ENCODE measurements at places on chromosomes 13 and 19.

- DNase-seq: no peak
Observed at GRCh38 chr13:93805736-93806135, 579.1 kb downstream of the GPC6 start.

GRCh38 chr19:10364644-10365043 lies 15.7 kb downstream of the TYK2 start:
- DNase-seq: no peak

DNA sequence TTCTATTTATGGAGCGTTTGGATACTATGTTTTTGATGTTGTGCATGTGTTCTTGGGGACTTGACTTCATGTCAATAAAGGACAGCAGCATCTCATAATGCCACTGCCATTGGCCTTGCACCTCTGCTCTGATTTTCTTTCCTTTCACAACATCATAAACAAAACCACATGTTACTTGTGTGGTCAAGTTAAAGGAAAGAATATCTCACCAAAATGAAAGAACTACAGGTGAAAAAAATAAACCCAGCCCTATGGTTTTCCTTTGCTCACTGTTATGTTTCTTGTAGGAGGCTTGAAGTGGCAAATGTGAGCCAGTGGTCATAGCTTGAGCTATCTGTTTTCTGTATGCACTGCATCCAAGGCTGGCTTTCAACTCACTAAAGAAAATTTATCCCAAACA lies 240.4 kb downstream of the KCNRG start:
- no peak for DNase-seq

- DNase-seq: peak; percentile 51
Observed at GRCh38 chr13:41463838-41464602, 6.7 kb downstream of the RGCC start.

- DNase-seq: peak; percentile 77
Observed at GRCh38 chr19:41887711-41888382, 4.9 kb downstream of the ARHGEF1 start.

DNA sequence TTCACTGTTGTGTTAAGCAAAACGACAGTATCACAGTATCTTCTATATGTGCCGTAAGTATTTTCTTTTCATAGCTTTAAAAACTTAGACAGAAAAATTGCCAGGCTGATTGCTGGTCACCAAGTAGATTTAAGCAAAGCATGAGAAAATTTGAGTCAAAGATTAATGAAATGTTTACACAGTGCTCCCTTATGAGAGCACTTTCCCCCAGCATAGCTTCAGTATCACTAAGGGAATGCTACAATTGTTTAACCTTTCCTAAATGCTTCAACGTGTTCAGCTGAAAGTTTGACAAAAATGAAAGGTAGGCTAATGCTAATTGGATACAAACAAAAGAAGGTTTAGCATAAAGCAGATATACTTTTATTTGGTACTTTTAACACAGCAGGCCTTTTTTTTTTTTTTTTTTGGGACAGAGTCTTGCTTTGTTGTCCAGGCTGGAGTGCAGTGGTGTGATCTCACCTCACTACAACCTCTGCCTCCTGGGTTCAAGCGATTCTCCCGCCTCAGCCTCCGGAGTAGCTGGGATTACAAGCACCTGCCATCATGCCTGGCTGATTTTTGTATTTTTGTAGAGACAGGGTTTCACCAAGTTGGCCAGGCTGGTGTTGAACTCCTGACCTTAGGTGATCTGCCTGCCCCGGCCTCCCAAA lies 23.4 kb downstream of the PCCA start:
- DNase-seq: no peak

DNA sequence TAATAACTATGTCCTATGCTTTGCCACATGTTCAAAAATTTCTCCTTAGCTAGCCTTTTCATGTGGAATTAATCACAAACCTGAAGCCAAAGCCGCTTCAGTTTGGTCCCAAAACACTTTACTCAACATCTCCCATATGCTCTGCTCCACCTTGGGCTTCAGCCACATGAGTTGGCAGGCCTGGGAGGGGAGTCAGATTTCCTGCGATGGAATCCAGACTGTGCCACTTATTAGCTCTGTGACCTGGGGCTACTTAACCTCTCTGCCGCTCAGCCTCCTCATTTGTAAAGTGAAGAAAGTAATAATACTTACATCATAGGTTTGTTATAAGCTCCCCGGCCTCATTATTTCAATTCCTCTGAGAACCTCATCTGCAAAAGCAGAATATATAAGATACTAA lies 272.0 kb downstream of the LMO7 start:
- no peak for DNase-seq
